NCI-H2171 treated with DMSO at 0.1 percent for 48 hours (cell line): ENCODE measurements at places on chromosomes 16 and 17.
A peak's percentile ranks its signal among the peaks of the same experiment; 100 is the strongest.

DNA sequence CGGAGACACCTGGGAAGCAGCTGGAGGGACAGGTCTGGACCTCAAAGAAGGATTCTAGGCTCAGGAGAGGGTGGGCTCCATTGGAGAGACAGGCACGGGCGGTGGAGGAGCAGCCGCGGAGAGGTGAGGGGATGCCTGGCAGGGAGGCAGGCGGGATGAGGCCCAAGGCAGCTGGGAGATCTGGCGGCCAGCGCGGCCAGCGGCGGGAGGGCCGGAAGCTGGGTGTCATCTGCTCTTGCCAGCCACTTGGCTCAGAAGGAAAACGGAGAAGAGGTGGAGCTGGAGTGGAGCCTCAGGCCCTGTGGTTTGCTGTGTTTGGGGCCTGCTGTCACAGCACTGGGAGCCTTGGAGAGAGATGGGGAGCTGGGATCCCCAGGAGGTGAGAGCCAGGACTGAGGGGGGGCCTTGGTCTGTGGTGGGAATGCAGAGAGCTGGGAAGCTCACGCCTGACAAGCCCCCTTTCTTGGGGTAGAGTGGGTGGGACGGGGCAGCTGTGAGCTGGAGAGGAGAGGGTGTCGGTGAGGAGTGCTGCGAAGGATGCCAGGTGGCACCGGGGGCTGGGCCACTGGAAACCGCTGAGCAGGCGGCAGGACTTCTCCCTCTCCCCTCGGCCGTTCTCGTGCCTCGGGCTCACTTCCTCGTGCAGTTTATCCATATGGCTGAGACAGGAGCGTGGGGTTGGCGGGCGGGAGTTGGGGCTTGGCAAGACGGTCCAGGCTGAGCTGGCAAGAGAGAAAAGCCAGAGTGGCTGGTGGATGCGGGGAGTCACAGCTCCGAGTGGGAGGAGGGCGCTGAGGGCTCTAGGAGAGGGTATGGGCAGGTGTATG is 8.0 kb downstream of the TBC1D24 start:
- peak; percentile 78 for DNase-seq

DNA sequence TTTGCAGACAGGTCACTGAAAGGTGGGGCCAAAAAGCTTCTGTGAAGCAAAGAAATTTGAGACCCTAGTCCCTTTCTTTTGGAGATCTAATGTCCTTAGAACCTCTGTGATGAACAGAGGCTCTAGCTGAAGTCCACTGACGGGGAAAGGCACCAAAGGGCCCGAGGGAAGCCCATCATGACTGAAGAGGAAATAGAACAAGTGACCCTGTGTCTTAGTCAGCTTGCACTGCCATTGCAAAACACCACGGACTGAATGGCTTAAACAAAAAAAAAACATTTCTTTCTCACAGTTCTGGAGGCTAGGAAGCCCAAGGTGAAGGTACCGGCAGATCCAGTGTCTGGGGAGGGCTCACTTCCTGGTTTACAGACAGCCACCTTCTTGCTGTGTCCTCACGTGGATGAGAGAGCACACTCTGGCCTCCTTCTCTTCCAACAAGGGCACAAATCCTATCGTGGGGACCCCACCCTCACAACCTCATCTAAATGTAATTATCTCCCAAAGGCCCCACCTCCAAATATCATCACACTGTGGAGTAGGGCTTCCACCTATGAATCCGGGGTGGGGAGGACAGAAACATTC is 24.3 kb upstream of the ASGR2 start:
- no peak for DNase-seq

- no peak for DNase-seq
Measured at GRCh38 chr16:83742124-83742899, 65.5 kb upstream of the HSBP1 start.

DNA sequence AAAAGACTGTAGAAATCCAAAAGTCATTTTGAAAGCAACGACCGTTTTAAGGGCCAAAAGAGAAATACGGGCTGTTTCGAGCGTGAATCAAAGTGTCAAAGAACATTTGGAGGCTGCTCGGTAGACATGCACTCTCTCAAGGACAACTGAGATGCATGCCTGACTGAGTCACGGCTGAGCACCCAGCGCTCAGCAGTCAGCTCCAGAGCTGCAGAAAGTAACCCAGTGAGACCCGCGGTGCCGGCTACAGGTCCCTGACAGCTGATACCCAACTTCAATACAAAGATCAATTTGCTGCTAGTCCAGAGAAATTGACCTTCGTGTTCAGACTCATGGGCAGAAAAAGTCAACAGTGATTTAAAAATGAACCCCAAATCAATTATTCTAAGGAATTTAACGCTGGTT is 214.9 kb downstream of the STX8 start:
- no peak for DNase-seq

- no peak for DNase-seq
Measured at GRCh38 chr17:40342504-40343218, 21.9 kb downstream of the GJD3 start.

GRCh38 chr16:65012357-65012756 is 109.5 kb downstream of the CDH11 start:
- DNase-seq, result no peak

- DNase-seq, result no peak
Measured at GRCh38 chr16:75288181-75288580, 36.8 kb upstream of the BCAR1 start.

- no peak for DNase-seq
Measured at GRCh38 chr17:21020622-21021021, 22.2 kb downstream of the USP22 start.

DNA sequence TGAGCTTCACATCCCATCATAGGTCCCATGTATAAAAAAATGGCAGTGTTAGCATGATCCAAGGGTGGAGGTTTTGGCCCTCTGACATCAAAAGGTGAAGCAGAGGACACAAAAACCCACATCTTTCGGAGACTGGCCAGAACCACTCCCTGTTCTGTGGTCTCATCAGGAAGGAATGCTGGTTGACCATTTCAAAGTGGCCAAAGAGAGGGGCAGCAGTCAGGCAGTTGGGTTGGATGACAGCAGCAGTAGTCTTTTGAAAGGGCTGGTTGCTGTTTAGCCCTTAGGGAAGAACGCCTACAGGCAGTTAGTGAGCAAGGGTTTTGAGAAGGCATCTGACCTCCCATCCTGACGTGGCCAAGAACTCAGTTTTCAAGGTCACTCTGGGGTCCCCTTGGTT is 40.5 kb downstream of the LCMT1 start:
- no peak for DNase-seq

DNA sequence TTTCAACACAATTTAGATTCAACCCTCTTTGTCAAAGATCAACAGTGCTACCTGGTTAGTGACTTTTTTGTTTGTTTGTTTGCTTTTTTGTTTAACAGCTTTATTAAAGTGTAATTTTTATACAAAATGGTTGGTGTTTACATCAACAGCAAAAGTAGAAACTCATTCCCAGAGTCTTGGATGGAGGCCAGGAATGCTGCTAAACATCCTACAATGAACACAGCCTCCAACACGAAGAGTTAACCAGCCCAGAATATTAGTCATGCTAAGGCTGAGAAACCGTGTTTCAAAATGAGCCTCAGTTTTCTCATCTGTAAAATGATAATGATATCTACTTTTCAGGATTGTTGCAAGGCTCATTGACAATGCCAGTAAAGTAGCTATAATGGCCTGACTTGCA is 211.0 kb upstream of the MAF start:
- no peak for DNase-seq

GRCh38 chr17:80872501-80873306 is 118.9 kb upstream of the CHMP6 start:
- DNase-seq, result no peak

DNA sequence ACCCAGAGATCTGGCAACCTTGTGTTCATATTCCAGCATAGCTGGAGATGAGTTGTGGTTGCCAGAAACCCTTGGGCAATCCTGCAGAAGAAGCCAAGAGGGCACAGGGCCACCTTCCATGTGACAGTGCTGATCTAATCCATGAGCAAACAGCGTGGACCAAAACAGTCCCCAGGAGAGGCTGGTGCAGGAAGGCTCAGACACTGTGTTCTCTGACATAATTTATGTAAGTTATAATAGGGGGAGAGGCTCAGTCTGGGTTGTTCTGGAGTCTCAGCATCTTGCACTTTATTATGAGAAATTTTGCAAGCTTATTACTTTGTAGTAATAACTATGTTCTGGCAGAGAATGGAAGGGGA is 273.9 kb downstream of the HAPSTR1 start:
- no peak for DNase-seq

DNA sequence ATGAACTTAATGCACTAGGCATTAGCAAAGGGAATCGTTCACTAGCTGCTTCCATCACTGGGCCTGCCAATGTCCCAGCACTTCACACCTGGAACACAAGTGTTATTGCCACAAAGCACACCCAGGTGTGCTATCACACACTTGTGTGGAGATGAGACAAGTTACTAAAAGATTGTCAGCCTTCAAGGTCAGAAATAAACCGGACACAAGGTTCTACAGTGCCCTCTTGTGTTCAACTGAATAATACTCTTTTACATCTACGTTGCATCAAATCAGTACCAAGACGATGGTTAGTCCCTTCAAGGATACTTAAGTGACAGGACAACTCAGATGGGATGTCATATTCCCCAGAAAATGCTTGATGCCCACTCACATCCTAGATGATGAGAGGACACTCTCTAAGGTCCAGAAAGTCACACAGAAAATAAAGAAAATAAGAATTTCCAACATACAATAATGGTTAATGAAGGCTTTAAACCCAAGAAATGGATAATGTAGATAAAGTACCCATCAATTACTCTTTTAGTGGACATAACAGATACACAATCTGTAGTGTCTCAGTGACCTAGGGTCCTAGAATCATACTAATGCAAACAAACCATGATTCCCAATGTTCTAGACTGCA is 16.4 kb upstream of the GLG1 start:
- peak; percentile 34 for DNase-seq

DNA sequence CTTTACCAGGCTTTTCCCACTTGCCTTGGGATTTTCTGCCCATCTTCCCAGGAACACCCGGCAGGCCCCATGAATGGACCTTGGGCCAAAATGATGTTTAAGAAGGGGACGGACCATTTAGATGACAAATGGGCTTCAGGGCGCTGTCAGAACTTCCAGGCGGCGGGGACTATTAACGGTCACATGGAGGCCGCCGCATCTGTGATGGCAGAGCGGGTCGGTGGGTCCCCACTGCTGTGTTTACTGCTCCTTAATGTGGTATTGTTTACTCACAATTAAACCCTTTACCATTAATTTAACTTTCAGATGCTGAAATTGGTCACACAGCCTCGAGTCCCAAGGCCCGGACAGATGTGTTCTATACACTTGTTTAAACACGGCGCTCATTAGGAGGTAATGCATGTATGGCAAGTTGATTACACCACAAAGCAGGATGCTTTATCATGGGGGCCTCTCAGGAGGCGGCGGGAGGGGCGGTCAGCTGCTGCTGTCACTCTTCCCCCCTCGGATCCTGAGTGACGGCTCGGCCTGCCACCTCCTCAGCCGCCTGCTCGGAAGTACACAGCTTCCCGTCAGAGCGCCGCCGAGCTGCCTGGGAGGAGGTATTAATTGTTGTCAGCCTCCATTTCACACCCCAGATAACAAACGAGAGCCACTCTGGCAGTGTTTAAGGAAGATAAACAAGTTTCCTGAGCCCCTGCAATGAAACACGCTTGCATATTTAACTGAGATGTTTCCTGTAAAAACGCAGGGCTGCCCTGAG is 83.9 kb upstream of the IRX3 start:
- DNase-seq, result peak; percentile 47

DNA sequence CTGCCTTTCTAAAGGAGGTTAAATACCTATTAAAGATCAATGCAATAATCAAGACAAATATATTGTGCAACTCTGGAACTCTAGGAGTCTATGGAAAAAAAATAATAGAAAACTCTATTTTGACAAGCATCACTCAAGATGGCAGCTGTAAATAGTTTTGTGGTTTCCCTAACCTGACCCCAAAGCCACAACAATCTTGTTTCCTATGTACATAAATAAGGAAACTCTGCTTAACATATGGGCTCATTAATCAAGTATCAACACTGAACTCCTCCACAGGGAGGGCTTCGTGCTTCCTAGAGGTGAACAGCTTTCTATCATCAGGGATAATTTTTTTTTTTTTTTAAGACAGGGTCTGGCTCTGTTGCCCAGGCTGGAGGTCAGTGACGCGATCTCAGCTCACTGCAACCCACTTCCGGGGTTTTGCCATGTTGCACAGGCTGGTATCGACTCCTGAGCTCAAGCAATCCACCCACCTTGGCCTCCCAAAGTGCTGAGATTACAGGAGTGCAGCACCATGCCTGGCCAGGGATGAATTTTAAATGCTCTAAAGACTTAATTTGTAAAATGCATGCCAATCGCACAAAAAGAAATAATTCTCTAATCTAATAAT is 42.5 kb downstream of the ARHGAP17 start:
- DNase-seq, result no peak

GRCh38 chr17:50207315-50207714 is 5.9 kb upstream of the COL1A1 start:
- DNase-seq, result no peak

DNA sequence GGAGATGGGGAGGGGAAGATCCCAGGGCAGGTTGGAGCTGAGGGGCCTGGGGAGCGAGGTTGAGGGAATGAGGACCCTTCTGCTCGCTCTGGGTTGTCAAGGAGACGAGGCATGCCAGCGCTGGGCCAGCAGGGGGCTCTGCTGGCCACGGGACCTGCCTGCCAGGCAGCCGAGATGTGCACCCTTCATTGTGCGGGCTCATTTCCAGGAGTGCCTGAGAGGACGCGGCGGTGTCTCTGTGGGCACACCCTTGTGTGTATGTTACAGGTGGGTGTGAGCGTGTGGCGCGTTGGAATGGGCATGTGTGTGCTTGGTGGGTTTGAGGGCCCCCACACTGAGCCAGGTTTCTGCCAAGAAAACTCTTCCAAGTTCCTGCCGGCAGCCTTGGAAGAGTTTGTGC is 15.9 kb downstream of the ARHGAP23 start:
- DNase-seq, result peak; percentile 72

- no peak for DNase-seq
Measured at GRCh38 chr16:23516366-23517137, 6.3 kb upstream of the GGA2 start.

GRCh38 chr17:82645516-82645915 is 2.7 kb downstream of the WDR45B start:
- DNase-seq, result no peak

DNA sequence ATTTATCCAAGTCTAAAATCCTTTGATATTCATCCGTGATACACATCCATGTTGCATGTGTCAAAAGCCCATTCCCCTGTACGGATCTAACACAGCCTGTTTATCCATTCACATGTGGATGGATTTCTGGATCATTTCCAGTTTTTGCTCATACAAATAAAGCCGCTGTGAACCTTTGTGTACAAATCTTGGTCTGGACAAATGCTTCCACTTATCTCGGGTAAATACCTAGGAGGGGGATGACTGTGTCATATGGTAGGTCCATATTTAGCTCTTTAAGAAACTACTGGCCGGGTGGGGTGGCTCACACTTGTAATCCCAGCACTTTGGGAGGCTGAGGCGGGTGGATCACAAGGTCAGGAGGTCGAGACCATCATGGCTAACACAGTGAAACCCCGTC is 6.3 kb upstream of the TBCD start:
- no peak for DNase-seq

GRCh38 chr16:10745841-10746240 is 2.2 kb downstream of the NUBP1 start:
- no peak for DNase-seq
